ENCODE measurements at places on chromosomes 3 and 15. TPM values are rescaled to one million over a fixed set of nuclear protein-coding genes. Genes with fewer than 3 reads are reported as not detected.

DNA sequence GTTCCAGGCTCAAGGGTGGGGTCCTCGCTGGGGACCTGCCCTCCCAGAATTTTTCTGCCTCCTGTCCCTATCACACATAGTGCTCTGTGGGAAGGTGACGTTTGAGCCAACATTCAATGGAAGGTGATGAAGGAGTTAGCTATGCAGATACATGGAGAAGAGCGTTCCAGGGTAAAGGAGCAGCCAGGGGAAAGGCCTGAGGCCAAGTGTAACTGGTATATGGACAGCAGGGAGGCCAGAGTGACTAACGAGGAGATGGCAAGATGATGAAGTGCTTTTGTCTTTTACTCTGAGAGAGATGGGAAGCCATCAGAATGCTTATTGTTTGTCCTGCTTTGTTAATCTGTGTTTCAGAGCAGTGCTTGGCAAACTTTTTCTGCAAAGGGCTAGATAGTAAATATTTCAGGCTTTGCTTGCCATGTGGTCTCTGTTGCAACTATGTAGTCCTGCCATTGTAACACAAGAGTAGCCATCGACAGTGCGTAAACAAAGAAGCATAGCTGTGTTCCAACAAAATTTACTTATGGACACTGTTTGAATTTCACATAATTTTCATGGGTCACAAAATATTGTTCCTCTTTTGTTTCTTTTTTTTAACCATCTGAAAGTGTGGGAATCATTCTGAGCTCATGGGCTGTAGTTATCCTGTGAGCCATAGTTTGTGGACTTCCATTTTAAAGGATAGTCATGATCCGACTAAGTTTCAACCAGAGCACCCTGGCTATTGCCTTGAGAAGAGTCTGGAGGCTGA lies 25.8 kb upstream of the PIAS1 start:
- DNase-seq: peak; percentile 24

DNA sequence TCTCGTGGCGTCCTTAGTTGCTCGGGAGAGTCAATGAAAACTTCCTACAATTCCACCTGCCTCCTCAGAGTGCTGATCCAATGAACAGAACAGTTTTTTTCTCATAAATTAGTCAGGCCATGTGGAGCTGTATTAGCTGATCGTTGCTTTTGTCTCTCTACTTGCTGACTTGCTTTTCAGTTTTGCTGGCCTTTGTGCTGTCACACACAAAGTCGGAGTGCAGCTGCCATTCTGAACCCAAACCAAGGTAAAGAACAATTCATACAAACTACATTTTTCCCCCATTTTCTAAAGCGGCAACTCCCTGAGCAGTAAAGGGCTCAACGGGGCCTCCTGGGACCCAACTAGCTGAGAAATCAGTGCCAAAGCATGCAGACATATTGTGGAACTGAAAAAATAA lies 43.1 kb downstream of the MEIS2 start:
- no peak for DNase-seq

- DNase-seq: peak; percentile 86
Measured at GRCh38 chr3:8964436-8965370, 1.4 kb upstream of the RAD18 start.

The DISP2 gene
- total RNA-seq: under 0.01 TPM

DNA sequence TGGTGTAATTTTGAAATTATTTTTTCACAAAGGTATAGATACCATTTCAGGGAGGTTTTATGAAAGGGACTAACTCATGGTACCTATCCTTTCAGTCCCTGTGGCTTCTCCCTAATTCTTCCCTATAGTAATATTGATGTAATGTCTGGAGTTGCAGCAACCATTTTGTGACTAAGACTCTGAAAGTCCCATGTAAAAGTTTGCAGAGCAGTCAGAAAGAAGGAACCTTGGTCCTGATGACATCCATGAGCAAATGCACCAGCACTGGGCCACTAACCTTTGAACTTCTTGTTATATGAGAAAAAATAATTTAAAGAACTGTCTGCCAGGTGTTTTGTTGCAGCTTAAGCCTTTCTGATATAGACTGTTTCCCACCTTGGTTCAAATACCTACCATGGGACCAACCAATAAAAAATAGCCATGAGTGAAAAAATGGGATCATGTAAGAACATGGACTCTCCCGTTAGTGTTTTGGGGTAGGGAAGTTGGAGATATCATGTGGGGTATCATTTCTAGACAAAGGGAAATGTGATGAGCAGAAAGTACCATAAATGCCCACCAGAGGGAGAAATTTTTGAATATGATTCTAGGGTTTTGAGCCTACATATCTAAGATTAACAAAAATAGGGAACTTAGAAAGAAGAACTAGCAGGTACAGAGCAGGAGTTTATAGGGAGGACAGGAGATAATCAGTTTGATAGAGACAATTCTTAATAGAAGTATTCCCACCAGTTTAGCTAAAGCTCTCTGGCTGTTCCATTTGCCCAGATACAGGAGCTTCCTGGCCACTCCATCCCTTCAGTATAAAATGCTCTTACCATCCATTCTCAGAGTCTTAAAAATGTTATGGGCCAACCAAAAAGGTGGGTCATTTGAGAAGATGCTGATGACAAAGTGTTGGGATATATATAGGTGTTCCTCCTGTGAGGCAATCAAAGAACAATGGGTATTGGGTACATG lies 3.4 kb upstream of the CPOX start:
- DNase-seq: peak; percentile 20

- DNase-seq: no peak
Measured at GRCh38 chr15:68098465-68098864, 44.4 kb downstream of the PIAS1 start.

The CATSPER2 gene
- total RNA-seq: 3.7 TPM

The ICE2 gene
- total RNA-seq: 51.2 TPM

GRCh38 chr15:58361273-58361759 lies 70.5 kb upstream of the LIPC start:
- no peak for DNase-seq

- no peak for DNase-seq
Measured at GRCh38 chr15:67824976-67825880, at the start of gene SKOR1. Gene SKOR1, plus strand, starts transcription at chr15:67825509. Its CDS starts 94 bp downstream, at chr15:67825603.

DNA sequence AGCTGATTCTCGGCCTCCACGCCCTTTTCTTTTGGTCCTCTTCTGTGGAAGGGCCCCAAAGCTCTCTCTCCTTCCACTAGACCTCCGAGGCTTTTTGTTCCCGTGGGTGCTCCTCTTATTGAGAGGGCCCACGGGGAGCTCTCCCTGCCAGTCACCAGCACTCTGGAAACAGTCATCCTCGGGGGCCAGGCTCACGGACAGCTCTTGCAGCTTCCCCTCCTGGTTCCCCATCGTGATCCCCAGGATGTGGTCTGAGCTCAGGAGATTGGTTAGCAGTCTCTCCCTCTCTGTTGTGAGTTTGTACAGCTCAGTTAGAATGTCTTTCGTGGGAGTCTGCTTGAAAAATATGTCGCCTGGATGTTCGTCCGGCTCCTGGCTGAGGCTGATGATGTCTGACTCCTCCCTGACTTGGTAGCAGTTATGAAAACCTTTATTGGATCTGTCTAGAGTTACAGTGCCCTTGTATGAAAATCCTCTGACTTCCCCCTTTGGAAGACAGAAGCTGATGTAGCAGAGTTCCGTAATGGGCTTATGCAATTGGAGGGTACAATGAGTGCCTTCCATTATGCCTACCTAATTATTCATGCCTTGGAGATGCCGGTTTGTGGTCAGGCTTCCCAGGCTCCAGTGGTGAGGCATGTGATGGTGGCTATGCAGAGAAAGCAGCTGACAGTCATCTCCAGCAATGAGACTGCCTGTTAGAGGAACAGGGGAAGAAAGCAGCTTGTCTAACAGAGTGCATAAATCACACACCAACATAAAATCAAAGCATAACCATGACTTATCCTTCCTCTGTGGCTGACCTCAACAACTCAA lies 40.0 kb downstream of the FMN1 start:
- peak; percentile 98 for DNase-seq
